Stimulated activated naive CD8-positive, alpha-beta T cell treated with anti-CD3 and anti-CD28 coated beads, Interleukin-15, amount 100 ng/mL, for 72 hours (primary cell): ENCODE measurements at places on chromosomes 12 and 14.

DNA sequence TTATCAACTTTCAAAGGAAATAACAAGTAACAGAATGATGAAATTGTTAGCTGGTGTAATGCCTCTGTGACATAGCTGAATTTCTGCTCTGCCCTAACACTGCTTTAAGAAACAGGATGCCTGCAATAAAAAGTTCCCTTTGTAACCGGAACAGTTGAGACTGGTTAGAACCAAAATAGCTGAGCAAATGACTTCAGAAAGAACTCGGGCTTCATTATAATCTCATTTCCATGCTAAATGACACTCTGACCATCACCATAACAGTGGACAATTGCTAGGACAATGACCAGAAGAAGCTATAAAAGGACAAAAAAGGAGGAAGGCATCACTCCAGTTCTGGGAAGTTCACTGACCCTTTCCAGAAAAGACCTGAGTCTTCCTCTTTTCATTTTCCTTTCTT lies 23.5 kb upstream of the PYGL start:
- DNase-seq = no peak

DNA sequence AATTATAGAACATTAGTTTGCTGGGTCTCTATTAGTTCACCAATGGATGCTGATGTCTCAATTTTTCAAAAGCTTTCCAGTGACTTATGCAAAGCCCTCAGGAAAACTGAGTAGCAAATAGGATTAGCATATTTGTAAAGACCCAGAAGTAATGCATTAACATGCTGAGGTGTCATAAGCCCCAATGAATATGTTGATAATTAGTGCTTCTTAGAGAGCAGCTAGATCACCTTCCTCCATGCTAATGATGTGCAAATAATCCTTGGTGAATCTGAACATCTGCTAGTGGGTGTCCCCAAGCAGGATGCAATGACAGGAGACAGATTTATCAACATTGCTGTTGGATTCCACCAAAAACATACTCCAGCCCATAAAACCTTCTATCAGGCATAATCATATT lies 19.0 kb downstream of the IFNG start:
- DNase-seq = no peak

DNA sequence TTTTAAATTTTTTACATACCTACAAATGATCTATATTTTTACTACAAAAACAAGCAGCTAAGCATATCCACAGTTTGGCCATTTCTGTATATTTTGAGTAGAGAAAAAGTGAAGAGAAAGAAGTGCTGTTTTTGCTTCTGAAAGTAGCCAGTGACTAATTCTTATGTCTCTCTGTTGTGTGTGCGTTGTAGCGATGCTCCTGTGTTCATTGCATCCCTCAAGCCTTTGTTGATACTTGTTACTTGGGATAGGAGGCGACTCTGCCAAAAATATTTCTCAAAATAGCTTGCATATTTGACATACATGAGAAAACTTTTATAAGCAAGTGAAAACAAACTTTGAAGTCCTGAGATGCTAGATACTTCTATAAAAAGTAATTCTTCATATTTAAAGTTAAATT lies 714.1 kb downstream of the FSCB start:
- no peak for DNase-seq

DNA sequence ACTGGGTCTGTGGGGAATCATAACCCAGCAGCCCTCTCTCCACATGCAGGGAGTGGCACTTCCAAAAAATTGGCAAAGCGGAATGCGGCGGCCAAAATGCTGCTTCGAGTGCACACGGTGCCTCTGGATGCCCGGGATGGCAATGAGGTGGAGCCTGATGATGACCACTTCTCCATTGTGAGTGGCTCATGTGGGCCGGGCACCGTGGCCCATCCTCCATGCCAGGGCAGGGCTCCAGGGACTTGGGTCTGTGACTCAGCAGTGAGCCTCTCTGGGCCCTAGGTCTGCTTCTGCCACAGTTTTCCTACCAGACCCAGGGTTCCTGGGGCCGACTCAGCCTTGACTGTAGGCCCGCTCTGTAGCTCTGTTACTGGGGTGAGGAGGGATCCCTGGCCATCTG lies 2.2 kb downstream of the NPFF start:
- no peak for DNase-seq

DNA sequence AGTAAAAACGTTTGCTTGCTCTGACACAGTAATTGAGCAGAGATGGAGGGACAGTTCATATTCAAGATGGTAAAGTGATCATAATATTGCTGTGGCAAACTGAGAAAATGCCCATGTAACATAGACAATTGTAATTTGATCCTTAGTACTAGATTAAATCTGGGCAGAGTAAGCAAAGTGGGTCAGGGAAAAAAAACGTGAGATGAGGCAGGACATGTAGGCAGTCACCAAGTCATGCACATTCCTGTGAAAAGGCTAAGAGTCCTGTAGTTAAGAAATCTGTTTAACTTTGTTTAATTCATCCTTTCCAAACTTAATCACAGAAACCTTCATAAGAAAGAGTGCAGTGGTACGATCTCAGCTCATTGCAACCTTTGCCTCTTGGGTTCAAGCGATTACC lies 16.1 kb downstream of the BTBD7 start:
- no peak for DNase-seq

GRCh38 chr14:79502136-79502750 lies 709.1 kb downstream of the DIO2 start:
- no peak for DNase-seq

GRCh38 chr12:83005534-83006197 lies 319.0 kb downstream of the TMTC2 start:
- DNase-seq = no peak

DNA sequence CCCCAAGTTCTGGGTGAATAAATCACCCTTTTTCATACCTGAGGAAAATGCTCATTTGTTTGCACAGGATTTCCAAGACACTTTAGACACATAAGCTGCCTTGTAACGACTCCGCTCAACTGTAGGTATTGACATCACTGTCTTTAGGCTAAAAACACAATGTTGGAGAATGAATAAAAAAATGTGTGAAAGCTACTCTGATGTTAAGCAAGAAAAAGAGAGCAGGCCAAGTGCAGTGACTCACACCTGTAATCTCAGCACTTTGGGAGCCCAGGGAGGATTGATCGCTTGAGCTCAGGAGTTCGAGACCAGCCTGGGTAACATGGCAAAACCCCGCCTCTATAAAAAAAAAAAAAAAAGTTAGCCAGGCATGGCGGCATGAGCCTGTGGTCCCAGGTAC lies 11.1 kb upstream of the CIPC start:
- no peak for DNase-seq

DNA sequence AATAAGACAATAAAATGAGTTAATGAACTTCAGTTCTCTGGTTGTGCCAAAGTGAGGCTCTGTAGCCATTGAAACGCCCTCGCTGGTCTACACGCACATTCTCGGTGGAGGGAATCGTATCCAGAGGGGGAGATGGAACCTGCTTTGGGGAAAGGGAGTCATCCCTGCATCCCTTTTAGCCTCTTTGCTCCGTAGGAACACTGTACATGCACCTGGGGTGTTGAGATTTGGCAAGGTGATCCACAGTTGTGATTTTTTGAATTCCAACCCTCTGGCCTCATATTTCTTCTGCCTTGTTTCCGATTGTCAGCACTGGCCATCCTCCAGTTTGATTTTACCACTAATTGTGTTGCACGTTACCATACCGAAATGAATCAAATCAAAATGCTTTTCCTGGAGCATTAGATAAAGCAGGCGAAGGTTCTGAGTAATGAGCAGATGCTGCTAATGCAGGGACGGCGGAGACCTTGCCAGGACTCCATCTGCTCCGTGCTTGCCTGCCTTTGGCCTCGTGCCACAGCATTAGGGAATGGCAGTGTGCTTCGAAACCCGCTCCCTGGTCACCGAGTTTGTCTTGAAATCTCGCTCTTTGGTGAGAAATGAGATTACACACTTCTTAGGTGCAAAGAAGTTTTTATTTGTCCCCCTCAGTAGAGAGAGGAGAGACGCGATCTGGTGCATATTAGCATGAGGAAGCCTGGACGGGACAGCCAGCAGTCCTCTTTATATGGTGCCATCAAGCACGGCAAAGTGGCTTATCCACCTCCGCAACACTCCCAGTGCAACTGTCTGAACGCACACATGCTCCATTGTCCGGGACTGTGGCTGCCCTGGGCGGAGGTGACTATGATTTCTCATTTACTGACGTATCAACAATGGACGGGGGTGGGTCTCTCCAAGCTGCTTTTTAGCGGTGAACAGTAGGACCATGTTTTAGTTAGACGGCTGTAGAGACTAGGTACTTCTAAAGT lies 59.1 kb downstream of the FBXW8 start:
- no peak for DNase-seq

DNA sequence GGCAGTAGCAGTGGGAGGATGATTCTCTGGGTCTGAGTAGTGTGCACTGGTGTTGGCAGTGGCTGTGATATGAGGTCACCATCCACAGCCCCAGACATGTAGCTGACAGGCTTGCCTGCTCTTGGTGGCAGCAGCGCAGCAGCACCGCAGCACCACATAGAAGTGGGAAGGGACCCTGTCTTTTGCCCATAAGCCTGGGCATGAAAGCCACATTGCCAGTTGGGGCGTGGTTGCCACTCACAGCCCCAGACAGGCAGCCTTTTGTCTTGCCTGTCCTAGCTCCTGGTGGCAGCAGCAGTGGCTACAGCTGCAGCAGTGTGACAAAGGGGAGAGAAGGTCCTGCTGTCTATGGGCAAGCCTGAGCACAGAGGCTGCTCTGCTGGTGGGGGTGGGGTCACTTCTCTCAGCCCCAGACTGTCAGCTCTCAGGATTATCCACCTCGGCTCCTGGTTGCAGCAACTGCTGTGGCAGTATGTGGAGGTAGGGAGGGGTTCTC lies 71.5 kb downstream of the BRMS1L start:
- no peak for DNase-seq

DNA sequence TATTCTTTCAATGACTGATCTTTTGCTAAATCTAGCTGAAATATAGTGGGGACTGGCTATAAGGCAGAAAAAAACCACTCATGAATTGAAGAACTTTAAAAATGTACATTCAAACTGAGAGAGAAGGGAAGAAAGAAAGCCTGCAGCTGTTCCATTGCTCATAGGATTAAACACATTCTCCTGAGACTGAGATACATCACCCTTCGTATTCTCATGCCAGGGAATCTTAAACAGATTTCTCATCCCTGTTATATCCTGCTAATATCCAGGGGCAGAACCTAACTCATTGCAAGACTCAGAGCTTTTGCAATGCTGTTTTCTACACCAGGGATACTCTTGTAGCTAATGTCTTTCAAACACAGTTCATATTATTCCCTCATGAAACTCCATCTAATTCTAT lies 67.2 kb upstream of the ACSS3 start:
- no peak for DNase-seq

GRCh38 chr14:30227876-30228275 lies 300.2 kb upstream of the PRKD1 start:
- DNase-seq = no peak

GRCh38 chr14:51157012-51157411 lies 62.1 kb upstream of the TRIM9 start:
- DNase-seq = no peak

DNA sequence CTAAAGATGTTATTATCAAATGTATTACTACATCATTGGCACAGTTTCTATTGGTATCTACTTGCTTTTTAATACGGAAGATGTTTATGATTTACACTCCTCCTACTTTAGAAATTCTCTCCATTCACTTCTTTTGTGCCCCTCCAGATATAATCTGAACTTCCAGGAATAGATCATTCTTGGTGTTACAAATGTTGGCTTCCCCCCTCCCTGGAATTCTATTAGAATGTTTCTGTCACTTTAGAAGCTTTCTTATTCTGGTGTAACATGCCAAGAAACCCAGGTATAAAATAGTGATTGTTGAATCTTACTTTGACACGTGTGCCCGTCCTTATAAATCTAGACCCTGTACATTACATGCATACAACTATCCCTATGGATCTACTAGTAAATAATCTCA lies 1.2 kb upstream of the WDR20 start:
- DNase-seq = no peak

- no peak for DNase-seq
Observed at GRCh38 chr12:64269161-64269560, 47.1 kb upstream of the KICS2 start.

- no peak for DNase-seq
Observed at GRCh38 chr12:101038289-101038871, 171.7 kb downstream of the SLC5A8 start.

- DNase-seq = no peak
Observed at GRCh38 chr12:80188576-80188975, 89.2 kb downstream of the OTOGL start.

DNA sequence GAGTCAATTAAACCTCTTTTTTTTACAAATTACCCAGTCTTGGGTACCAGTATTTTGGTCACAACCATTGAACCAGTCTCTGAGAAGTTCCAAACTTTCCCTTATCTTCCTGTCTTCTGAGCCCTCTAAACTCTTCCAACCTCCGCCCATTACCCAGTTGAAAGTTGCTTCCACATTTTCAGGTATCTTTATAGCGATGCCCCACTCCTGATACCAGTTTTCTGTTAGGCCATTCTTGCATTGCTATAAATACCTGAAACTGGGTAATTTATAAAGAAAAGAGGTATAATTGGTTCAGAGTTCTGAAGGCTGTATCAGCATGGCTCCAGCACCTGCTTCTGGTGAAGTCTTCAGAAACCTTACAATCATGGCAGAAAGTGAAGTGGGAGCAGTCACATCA lies 31.7 kb downstream of the TTC5 start:
- no peak for DNase-seq
